GM10248 (cell line): ENCODE measurements at places on chromosomes 4 and X.

DNA sequence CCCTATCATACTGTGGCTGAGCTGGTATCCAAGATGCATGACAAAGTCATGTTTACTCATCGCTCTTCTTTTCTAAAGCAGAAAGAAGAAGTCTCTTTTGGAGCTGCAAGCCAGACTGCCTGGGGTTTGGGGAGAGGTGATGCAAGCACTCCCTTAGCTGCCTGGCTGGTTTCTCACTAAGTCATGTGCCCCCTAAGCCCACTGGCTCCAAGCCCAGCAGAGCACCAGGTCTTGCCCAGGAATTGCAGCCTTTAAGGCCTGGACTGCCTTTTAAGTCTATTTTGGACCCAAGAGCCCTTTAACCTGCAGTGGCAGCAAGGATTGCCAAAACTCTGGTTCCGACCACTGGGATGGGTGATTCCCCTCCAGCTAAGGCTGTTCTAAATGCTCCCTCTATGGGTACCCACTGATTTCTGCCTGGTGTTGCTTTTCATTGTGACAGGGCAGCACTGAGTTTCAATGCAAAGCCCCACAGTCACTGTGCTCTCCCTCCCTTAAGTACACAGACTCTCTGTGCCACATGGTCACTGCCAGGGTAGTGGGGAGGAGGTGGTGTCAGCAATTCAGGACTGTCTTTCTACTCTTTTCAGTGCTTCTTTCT lies 548.6 kb downstream of the TLL1 start:
- DNase-seq: no peak

- DNase-seq: no peak
Observed at GRCh38 chr4:5863461-5864113, 29.3 kb downstream of the CRMP1 start.

DNA sequence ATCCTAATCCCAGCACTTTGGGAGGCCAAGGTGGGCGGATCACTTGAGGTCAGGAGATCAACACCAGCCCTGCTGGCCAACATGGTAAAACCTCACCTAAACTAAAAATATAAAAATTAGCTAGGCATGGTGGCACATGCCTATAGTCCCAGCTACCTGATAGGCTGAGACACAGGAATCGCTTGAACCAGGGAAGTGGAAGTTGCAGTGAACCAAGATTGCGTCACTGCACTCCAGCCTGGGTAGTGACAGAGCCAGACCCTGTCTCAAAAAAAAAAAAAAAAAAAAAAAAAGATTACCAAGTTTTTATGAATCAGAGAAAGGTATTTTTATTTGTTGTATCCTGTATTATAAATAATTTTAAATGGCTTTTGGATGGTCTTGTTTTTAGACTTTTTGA lies 15.1 kb downstream of the TRAPPC11 start:
- no peak for DNase-seq

GRCh38 chrX:116872931-116873330 lies 410.2 kb upstream of the CT83 start:
- no peak for DNase-seq

DNA sequence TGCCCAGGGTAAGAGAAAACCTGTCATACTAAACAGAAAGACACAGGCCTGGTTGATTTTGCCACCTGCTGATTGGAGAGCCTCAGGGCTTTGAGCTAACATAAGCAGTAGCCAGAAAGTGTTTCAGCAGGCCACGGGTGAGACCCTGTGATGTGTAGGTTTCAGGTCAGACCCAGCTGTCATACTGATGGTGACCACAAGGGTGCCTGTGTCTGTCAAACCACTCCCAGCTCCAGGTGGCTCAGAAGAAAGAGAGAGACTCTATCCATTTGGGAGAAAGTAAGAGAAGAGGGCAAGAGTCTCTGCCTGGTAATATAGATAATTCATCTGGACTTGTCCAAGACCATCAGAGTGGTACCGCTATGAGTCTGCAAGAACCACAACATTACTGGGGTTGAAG lies 72.8 kb upstream of the NLRP2B start:
- no peak for DNase-seq

- no peak for DNase-seq
Observed at GRCh38 chrX:8364369-8365141, 100.1 kb upstream of the VCX3B start.

- DNase-seq: no peak
Observed at GRCh38 chr4:17414392-17414791, 97.5 kb downstream of the QDPR start.

- DNase-seq: no peak
Observed at GRCh38 chr4:110821186-110821585, 198.3 kb upstream of the PITX2 start.

DNA sequence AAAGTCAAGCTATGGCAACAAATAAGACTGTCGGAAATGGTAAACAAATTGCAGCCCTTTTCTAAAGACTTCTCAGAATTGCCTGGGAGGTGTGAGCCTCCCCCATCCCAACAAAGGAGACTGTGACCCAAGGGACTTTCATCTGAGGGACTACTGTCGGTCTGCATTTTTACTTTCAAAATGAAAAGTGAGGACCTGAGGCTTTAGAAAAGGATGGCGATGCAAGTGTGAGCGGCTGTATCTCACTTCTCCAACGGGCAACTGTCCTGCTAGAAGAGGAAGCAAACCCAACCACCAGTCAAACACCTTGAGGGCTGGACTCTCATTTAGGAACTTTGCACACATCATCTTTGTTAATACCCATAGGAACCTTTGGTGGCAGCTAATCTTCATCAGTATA lies 62.6 kb upstream of the CLNK start:
- peak; percentile 23 for DNase-seq

GRCh38 chrX:106612393-106612763 lies 600 bp downstream of the RADX start:
- no peak for DNase-seq

DNA sequence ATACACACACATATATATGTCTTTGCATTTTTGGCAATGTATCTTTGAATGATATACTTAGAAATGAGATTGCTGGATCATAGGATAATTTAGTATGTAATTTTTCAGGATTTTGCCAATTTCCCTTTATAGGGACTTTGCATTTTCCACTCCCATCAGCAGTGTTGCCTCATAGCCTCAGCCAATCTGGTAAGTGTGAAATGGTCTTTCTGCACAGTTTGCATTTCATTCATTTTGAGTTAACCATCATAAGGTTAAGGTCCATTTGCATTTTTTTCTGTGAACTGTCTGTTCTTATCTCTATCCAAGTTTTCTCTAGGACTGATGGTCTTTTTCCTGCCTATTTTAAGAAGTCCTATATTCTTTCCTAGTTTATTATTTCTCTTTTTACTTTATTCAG lies 474.8 kb downstream of the ZNF674 start:
- no peak for DNase-seq

DNA sequence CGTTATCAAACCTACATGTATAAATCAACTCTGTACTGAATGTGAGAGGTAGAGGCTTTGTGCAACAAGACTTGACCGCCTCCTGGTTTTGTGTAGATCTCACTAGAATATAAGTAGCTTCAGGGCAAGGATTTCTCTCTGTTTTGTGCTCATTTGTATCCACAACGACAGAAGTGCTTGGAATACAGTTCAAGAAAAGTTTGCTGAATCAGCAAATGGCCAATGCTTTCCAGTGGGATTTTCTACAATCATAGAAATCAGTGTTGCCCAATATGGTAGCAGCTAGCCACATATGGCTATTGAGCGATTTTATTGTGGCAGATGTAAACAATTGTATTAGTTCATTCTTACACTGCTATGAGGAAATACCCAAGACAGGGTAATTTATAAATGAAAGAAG lies 127.4 kb downstream of the VCX3A start:
- DNase-seq: no peak

DNA sequence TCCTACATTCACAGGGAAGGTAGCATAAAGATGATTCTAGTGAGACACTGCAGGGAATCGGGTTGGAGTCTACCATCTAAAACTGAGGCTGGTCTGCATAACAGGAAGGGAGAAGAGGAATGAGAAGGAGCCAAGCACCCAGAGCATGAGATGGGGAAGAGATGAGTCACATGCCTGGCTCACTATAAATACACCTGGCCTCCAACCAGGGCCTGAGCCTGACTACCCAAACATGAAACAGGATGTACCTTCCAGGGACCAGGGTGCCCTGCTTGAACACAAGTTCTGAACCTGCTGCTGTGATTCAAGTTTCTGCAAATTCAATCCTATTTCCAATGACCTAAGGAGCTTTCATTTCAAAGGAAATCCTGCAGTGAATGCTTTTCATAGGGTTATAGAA lies 24.9 kb downstream of the CD99L2 start:
- DNase-seq: no peak

GRCh38 chrX:81054904-81055303 lies 146.8 kb downstream of the HMGN5 start:
- DNase-seq: no peak

- DNase-seq: no peak
Observed at GRCh38 chr4:180539284-180539683, 1703.9 kb upstream of the TENM3 start.

GRCh38 chr4:103720661-103721060 lies 876 bp upstream of the TACR3 start:
- no peak for DNase-seq

GRCh38 chr4:153166716-153167501 lies 37.3 kb upstream of the TRIM2 start:
- no peak for DNase-seq

DNA sequence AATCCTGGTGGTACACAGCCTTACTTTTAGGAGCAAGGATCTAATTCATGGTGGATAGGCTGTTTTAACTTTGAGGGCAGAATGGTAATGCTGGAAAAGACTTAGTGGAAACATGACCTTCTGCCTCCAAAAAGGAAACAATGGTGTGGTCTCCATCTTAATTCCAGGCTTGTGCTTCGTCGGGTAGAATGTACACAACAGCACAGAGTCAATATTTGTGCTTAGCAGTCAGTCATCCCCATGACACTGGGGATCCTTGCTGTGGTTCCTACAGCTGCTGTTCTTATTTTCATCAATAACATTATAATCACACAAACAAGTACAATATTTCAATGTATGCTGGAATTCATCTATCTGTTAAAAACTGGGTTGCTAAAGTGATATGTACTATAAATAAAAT lies 104.4 kb downstream of the HHIP start:
- DNase-seq: no peak

- DNase-seq: peak; percentile 49
Observed at GRCh38 chr4:7828011-7828720, 111.5 kb downstream of the AFAP1 start.

GRCh38 chrX:54891573-54891972 lies 29.1 kb upstream of the TRO start:
- peak; percentile 20 for DNase-seq

GRCh38 chr4:159401226-159401712 lies 298.4 kb downstream of the RAPGEF2 start:
- DNase-seq: no peak

- no peak for DNase-seq
Observed at GRCh38 chr4:7366180-7366945, 68.4 kb downstream of the PSAPL1 start.

DNA sequence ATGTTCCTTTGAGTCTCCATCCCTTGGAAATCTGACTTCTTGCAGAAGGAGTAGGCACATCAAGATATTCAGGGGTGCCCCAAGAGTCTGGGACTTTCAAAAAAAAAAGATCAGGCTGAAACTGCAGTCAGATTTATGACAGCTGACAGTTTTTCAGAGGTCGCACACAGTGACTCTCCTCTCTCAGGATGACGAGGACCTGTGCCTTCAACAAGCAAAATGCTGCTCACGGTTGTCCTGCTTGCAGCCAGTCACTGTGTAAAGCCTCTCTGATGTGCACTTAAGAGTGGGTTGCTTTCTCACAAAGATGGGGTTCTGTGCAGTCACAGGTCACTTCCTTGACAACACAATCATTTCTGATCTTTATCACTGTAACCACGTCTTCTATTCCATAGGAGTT lies 178.2 kb downstream of the PTTG2 start:
- no peak for DNase-seq

DNA sequence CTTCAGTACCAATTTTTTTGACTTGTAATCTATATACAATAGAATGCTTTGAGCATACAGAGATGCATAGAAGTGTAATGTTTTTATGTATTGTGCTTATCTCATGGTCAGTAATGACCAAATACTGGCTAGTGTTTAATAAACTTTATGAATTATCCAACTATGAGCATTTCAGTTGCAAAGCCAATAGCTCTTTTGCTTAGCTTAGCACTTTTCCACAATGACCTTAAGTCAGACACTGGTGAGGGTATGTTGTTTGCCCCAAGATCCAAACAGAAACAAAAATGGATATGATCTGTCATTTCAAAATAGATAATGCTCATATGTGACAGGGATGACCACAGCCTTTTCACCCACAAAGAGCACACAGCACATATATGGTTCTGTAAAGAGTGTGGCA lies 393.0 kb downstream of the AFF2 start:
- no peak for DNase-seq

DNA sequence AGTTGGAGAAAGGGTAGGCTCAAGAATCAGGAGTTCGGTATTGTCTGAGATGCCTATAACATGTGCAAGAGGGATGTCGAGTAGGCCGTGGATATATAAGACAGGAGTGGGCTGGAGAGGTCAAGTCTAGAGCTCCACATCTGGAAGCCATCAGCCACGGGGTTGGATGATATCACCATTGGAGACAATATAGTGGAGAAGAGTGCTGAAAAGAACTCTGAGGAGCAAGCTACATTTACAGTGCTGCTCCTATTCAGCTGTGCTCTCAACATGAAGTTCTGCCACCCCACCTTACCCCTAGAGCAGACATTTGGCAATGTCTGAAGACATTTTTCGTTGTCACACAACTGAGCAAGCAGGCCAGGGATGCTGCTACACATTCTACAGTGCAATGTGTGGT lies 20.9 kb upstream of the PLAC1 start:
- DNase-seq: no peak

- no peak for DNase-seq
Observed at GRCh38 chr4:182018691-182019090, 224.5 kb upstream of the TENM3 start.

DNA sequence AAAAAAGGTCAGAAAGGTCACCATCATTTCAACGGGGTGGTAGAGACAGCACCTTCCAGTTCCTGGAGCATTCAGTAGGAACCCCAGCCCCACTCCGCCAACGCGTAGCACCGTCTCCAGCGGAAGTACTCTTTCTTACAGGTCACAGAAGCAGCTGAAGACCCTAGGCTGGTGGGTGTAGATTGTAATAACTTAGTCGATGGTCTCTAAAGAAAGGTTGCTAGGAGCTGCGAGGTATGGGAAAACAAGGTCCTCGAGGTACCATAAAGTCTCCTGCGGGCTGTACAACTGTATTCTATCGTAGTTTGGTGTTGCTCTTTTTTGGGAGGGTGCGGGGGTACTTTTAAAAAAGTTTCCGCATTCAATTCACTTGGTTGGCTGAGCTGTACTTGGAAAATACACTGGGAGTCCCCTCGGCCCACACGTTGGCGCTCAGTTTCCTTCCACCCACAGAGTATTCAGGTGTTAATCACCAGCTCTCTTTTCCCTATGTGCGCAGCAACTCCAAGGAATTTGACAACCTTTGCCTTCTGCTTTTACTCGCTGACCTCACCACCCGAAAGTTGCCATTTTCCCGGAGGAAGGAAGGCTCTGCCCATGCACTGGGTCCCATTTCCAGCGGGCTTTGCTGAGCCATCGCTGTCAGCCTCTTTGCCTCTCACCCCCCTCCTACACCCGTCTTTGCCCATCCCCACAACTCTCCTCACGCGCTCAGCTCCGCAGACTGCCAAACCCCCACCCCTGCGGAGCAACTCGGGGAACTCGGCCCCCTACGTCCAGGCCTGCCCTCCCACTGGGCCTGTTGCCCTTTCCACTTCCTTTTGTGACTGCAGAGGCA lies 4.8 kb upstream of the SOX3 start:
- peak; percentile 5 for DNase-seq
